Stimulated activated CD8-positive, alpha-beta memory T cell treated with anti-CD3 and anti-CD28 coated beads, Interleukin-4, amount 100 ng/mL, for 4 hours (primary cell): ENCODE measurements at places on chromosomes 16 and 17.
A peak's percentile ranks its signal among the peaks of the same experiment; 100 is the strongest.

DNA sequence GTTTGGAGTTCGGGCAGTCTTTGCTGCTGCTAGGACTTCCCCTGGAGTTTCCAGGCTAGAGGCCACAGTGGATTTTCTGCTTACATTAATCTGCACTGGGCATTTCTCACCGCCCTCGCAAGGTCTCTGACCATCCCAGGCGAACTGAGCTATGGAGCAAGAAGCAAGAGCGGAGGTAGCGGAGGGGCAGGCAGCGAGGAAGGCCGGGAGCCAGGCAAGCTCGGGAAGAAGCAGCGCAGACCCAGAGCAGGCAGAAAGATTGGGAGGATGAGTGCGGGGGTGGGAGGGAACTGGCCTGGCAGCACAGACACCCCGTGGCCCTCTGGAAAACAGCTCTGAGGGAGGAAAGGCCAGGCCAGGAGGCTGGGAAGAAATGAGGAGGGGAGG lies 3.8 kb downstream of the COTL1 start:
- DNase-seq: no peak

DNA sequence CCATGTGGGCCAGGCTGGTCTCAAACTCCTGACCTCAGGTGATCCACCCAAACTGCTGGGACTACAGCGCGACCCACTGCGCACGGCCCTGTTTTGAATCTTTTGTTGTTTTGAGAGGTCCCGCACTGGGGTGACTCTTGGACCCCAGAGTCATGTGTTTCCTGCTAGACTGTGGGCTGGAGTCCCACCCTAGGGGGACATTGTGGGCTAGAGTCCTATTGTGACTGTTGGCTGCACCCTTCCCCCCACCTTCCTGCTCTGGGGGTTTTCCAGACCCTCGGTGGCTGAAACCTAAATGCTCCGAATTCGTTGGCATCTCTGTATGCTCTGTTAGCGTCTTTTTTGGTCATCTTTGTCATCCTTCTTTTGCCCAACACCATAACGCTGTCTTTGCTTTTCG lies 16.0 kb downstream of the NUPR1 start:
- DNase-seq: no peak

DNA sequence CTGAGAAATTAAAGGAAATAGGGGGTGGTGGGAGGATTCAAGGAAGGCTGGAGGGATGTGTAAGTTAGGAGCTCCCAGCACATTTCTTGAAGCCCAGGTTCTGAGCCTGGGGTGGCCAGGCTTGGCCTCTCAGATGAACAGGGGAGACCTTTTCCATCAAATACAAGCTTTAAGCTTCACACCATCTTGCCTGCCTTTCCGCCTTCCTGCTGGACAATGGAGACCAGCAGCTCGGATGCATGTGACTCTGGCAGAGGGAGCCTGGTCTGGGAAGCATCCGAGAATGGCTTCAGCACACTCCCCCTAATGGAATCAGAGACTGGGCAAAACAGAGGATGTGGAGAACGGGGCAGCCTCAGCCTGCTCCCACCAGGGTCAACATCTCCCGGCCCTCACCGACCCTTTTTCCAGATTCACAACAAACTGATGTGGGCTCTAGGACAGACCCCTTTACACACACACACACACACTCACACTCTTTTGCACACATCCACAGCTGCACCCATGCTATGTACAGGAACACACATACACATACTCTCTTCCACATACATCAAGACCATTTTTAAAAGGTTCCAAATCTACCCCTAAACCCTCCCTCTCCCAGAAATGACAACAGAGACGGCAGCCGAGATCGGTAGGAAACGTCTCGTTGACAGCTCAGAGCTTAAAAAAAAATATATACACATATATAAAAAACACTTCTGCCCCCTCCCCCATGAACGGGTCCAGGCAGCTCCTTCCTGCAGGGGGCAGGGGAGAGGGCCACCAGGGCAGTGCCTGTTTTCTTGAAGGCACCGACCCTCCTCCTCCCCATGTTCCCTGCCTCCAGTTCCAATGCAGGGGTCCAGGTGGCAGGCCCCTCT lies 6.5 kb upstream of the ATXN7L3 start:
- no peak for DNase-seq

DNA sequence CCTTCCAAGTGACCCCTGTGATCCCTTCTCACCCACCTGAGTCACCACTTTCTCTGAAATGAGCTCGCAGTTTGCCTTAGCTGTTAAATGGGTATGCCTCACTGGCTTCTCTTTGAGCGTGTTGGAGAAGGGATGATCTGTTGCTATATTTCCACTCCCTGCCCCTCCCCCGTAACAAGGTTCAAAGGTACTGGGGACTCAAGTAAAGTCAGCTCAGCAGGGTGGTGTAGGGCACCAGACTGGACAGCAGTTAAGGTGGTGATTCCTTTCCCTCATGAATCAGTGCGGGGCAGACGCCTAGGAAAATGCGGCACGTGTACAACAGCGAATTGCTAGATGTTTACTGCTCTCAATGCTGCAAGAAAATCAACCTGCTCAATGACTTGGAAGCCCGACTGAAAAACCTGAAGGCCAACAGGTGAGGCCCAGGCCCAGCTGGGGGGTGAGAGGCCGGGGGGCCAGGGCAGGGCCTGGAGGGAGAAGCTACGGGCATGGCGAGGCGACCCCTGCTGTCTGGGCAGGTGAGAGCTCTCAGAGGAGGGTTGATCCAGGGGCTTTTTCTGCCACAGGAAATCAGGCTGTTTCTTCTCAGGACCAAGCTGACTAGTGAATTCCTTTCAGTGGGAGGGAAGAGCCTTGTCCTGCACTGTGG lies 130.3 kb downstream of the RAB11FIP4 start:
- DNase-seq: no peak

DNA sequence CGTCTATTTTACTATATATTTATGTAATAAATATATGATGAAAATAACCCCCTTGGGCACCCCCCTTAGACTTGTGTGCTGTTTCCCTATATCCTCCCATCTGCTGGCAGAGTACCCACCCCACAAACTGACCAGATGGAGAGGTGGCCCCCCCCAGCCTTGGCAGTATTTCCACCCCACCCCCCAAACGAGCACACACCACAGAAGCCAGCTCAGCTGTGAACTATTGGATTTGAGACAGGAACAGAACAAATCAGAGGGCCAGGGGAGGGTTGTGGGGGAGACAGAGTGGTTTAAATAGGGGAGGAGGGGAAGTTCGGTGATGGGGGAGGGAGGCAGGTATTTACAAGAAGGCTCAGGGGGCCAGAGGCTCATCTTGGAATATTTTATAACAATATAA lies 7.8 kb downstream of the NR1D1 start:
- no peak for DNase-seq

DNA sequence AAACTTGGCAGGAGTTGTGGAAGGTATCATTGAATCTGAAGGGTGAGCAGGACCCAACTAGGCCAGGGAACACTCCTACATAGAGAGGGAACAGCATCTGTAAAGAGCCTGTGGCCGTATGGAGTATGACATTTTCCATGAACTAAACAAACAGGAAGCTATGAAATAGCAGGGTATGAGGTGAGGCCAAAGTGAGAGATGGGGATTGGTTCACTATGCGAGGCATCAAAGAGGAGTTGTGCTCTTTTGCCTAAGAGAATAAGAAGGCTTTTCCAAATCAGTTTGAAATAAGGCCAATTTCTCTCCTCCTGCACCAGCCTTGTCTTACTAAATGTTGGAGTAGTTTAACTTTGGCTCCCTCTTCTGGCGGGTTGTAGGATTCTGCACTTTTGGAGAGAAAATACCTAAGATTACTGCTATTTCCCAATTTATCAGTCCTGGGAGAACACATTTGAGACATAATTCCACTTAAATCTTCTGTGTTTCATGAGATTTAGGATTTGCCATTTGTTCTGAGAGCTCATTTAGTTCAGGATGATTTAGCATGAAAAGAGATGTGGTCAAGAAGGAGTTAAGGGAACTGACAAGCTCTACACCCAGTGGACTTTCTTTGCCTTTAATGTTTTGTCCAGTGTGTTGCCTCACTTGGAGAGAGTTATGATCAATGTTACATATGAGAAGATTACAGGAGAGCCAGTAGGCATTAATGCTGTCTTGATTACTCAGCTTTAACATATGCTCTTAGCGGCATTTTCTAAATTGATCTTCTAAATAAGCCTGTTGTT lies 55.4 kb downstream of the TNRC6C start:
- DNase-seq: peak; percentile 15

DNA sequence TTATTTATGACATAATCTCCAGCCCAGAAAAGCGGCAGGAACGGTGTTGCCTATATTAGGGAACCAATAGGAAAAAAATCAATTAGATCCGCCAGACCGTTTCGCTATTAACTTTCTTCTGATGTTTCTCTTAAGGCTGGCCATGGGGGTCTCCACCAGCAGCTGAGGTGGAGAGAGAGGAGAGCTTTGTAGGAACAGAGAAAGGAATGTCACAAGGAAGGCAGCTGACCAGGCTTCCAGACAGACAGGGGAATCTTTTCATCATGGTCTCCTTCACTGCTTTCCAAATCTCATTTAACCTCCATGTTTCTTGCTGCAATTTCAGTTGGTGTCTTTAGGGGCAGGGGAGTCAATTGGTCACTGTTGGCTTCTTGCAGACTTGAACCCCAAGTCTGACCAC lies 8.9 kb upstream of the SEZ6 start:
- no peak for DNase-seq

DNA sequence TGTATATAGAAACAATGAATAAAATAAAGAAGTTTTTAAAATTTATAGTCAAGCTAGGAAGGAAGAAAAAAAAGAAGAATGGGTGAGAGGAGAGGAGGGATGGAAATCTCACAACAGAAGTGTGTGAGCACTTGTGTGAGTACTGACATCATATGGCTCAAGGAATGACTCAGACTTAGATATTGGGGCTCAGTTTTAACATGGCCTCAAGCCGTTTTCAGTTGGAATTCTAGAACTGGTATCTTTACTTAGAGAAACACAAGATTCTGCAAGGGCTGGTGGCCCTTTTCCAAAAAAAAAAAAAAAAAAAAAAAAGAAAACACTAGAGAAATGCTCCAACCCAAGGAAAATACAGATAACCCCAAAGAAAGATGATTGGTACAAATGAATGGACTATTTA lies 55.1 kb downstream of the STXBP4 start:
- no peak for DNase-seq

DNA sequence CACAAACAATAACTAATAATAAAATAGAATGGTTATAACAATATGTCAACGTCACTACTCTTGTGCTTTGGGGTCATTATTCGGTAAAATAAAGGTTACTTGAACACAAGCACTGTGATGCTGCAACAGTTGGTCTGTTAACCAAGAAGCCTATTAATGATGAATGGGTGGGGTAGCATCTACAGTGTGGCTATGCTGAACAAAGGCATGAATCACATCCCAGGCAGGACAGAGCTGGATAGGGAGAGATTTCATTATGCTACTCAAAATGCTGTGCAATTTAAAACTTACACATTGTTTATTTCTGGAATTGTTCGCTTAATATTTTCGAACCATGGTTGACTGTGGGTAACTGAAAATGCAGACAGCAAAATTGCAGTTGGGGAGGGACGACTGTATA lies 9.1 kb upstream of the HS3ST2 start:
- no peak for DNase-seq

DNA sequence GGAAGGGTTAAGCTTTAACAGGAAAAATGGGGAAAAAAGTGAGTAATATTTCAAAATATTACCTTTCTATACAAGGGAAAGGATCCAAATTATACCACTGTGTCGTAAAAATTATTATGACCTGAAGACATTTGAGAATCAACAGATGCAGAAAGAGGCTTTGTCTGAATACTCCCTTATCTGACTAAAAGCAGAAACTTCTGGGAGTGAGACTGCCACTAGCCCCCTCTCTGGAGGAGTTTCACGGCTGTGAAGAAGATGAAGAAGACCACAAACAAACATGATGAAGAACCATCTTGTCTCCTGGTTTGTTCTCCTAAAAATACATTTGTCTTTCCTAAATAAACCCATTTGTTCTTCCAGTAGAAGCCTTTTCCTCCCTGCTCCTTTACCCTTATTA lies 29.4 kb downstream of the CNTROB start:
- no peak for DNase-seq

DNA sequence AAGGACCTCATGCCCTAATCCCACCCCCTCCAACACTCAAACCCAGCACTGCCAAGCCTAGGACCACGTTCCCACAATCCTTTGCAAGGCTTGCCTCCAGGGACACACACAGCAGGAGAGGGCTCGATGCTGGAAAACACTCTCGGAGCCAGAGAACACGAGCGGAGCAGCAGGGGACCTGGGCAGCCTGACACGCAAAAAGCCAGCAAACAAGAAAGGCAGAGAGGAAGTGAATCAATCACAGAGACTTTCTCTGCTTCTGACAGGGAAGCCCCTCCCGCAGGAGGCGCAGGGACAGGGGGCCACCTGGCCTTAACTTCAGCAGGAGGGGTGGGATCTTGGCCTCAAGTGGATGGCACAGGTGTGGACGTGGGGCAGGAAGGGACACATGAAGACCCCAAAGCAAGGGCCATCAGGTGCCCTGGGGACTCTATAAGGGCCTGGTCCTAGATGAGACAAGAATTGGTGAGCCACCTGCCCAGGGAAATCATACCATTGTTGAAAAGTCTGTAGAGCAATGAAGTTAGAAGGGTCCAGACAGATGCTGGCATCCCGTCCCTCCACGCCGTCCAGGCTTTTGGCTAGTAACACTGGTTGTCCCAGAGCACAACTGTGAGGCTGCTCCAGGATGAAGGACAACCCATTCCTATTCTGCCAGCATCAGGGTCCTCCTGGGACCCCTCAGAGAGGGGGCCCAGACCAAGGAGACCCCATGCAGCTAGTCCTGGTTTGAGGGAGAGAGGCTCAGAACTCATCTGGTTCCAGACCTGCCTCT lies 2.2 kb downstream of the SDK2 start:
- DNase-seq: no peak

DNA sequence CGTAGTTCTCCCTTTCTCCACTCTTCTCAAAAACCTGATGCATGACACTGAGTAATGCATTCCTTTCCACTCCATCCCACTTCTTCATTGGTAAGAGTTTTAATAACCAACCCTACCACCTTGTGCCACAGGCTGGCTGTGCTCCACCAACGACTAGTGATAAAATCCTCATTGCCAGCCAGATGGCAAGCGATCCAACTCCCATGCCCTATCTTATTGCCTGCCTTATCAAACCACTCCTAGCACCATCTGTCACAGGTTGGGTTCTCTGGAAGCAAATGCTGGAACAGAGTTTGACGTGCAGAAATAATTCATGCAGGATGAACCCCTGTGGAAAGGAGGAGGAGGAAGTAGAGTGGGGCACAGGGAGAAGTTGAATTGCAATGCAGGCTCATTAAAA lies 99.5 kb downstream of the CHD9NB start:
- no peak for DNase-seq

DNA sequence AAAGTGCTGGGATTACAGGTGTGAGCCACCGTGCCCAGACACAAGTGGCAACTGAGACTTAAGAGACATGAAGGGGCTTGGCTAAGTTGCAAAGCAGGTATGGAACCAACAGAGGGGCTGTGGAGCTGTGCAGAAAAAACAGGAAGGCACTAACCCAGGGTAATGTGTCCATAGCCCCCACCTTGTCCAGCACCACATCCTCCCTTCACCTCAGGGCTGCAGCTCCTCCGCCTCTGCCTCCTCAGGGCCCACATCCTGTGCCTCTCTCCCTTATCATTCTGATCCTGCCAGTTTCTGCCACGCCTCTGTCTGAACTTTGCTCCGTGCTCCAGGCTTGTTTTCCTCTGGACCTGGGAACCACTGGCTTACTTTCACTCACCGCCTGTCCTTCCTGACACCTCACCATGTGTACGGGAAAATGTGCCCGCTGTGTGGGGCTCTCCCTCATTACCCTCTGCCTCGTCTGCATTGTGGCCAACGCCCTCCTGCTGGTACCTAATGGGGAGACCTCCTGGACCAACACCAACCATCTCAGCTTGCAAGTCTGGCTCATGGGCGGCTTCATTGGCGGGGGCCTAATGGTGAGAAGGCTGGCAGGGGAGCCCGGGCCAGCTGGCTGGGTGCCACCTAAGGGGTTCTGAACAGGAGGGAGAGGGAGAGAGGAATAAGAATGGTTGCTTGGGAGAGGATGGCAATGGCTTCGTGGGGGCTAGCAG lies at the start of gene TM4SF5:
TSS of gene TM4SF5 (plus strand) at position 368 of the 716 bp plus-strand sequence. CDS start at position 405, 37 bp downstream.
- DNase-seq: no peak
